CD8-positive, alpha-beta memory T cell (primary cell): ENCODE measurements at places on chromosomes 3 and 15.

GRCh38 chr15:76059320-76060117, at the start of gene TMEM266:
TMEM266 (plus strand) TSS chr15:76059985; CDS start chr15:76134264, 74,279 bp downstream.
- no peak for DNase-seq

DNA sequence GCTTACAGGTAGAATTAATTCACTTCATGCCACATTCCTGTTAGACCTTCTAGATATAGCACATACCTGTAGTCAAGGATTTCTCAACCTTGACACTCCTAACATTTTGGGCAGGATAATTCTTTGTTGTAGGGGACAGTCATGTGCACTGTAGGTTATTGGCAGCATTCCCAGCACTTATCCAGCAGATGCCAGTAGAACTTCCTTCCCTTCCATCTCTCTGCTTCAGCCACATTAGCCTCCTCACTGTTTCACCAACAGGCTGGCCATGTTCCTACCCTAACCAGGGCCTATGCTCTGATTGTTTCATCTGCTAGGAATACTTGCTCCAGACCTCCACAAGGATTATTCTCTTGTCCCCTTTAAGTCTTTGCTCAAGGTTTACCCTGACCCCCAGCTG, 68.0 kb upstream of the STAC start:
- no peak for DNase-seq

GRCh38 chr3:171462224-171462623, 2.0 kb upstream of the TNIK start:
- DNase-seq: no peak

GRCh38 chr15:25683911-25684310, 179.2 kb downstream of the ATP10A start:
- DNase-seq: no peak

- no peak for DNase-seq
Observed at GRCh38 chr3:72143322-72143721, 358.4 kb upstream of the PROK2 start.

DNA sequence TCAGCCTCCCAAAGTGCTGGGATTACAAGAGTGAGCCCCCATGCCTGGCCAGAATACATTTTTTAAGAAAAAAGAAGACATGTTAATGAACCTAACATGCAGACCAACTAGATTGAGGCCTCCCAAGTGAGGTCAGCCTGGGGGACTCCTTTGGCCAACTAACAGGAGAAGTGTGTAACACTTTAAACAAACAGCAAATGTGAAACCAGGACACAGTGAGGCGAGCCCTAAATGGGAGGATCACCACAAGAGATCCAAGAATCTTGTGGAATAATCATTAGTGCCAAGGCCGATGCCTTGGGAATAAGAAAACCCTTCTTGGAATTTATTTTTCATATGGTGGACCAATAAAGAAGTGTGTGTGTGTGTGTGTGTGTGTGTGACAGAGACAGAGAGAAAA, 73.9 kb downstream of the ATP10A start:
- DNase-seq: no peak

DNA sequence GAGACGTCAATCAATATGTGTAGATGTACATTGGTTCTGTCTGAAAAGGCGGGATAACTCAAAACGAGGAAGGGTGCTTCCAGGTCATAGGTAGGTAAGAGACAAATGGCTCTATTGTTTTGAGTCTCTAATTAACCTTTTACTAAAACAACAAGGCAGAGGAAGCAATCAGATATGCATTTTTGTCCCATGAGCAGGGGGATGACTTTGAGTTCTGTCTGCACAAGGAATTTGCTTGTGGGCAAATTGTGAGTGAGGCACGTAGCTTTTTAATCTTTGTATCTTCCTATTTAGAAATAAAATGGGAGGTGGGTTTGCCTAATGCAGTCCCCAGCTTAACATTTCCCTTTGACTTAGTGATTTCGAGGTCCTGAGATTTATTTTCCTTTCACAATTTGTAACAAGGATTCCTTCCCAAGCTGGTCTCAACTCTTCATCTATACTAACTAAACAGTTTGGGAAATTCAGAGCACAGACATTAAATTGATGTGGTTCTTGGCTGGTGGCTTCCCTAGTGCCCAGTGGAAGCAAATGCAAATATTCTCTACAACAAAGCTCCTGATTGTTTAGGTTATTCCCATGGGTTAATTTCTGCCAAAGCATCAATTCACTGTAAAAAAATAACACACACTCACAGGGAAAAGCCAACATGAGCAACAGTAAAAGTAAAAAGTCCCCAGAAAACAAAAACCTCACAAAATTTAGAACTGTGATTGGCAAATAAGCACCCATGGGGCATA, 738.8 kb upstream of the SGO1 start:
- no peak for DNase-seq

DNA sequence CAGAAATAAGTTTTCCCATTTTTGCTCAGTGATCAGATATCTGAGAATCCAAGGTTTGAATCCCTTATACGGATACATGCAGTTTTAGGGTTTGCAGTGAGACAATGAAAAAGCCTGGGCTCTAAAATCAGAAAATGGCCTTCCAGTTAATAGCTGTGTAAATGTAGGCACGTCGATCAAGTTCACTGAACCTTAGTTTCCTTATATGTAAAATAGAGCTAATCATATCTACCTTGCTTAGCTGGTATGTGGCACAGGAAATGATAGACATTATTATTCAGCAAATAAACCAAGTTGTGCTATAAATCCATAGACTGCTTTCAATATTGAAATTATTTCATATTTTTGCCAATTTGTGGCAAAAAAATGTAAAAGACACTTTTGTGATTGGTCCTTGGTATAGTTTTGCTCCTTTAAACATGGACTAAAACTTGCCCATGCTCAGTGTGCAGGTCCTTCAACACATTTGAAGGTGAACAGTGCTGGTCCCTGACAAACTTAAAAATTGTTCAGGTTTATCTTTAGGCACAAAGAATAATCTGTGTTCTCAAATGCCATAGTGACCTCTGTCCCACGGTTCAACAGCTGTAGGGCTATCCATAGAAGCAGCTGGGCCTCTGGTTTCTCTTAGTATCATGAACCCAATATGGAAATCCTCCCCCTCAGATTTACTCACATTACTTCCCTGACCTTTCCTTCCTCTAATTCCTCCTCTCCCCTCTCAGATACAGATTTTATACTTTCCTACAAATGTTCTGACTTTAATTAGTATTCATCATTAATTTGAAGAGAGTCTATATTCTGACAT, 51.0 kb downstream of the CCDC54 start:
- no peak for DNase-seq

GRCh38 chr3:74167926-74168325, 446.5 kb downstream of the CNTN3 start:
- no peak for DNase-seq

GRCh38 chr3:171122861-171123260, 96.3 kb upstream of the SLC2A2 start:
- DNase-seq: no peak

GRCh38 chr15:63764124-63764803, 69.5 kb downstream of the HERC1 start:
- DNase-seq: no peak

- DNase-seq: no peak
Observed at GRCh38 chr15:69225355-69226022, 65.1 kb downstream of the GLCE start.

- DNase-seq: no peak
Observed at GRCh38 chr3:121562148-121562547, 5.6 kb upstream of the ARGFX start.

DNA sequence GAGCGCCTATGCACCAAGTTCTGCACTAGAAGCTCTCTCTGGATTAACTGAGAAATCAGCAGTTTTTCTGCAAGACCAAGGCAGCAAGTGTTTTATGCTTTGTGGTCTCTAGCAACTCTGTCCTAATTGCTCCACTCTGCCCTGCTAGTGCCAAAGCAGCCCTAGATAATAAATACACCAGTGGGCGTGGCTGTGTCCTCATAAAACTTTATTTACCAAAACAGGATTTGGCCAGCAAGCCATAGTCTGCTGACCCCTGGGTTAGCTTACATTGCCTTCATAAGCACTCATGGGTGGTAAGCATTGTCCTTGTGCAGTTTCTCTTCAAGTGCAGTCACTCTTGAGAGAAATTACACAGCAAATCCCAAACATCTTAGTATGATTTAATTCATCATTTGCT, 30.7 kb upstream of the SLC24A5 start:
- no peak for DNase-seq

DNA sequence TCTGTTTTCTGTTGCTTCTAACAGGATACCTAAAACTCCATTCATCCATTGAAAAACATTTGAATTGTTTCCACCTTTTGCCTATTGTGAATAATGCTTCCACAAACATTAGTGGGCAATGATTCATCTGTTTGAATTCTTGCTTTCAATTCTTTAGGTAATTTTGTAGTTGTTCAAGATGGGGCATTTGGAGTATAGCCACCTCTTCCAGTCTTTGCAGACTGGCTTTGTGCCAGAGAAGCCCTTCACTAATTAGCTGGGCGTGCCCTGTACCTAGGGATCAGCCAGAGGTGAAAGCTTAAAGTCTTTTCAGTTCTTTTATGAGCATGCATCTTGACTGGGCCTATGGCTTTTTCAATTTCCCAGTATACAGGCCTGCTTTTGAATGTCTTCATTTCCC, 10.9 kb downstream of the RTP1 start:
- DNase-seq: no peak

GRCh38 chr15:94924057-94924456, 692.7 kb downstream of the MCTP2 start:
- no peak for DNase-seq

GRCh38 chr3:23747841-23748240, 57.9 kb upstream of the UBE2E1 start:
- DNase-seq: no peak

DNA sequence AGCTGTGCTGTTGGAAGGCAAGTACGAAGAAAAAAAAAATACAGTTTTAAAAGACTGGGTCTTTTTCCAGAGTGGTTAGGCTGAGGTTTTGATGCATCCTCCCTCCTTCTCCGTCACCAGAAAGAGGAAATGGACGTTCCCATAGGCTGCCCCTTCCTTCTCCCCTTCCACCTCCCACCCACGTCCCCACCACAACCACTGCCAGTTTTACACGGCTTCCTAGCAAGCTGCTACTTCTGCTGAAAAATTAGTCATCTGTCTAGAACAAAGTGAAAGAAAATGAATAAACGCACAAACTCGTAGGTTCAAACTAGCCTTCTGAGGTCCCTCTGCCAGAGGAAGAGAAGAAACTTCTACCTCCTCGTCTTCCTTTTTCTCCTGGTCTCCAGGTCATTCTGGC, 71.6 kb upstream of the RPL35A start:
- DNase-seq: no peak

- DNase-seq: no peak
Observed at GRCh38 chr15:56327721-56328502, 37.3 kb upstream of the TEX9 start.

GRCh38 chr3:13480340-13481318, 523 bp downstream of the HDAC11 start:
- no peak for DNase-seq

GRCh38 chr15:44727485-44728231, 8.7 kb upstream of the TRIM69 start:
- no peak for DNase-seq

DNA sequence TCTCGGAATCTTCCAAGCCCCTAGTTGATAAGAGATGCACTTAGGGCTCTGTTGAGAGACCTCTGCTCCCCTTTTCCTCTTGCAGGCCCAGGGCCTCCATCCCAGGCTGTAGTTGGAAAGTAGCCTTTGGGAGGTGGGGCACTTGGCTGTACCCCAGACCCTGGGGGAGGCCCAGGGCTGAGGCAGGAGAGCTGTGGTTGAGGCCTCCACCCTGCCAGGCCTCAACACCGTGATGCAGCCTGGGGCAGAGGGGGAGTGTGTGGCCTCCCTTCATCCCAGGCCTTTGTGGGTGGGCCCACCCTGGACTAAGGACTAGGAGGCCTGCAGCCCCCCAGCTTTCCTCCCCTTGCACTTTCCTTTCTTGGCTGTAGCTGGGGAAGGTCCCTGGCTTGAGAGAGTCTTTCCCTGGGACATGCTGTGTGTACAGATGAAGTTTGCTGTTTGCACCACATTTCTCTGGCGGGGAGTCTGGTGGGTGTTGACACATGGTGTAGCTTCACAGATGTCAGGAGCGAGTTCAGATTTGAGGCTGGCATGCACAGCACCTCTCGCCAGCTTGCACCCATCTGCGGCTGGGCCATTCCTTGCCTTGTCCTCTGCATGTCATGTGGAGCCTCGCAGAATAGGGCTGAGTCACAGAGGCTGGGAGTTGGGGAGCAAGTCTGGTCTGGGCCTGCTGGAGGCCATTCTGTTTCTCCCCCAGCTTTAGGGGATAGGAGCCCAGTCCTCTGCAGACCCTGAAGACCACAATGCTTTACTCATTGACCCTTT, 13.7 kb downstream of the PLEKHO2 start:
- no peak for DNase-seq

GRCh38 chr3:66073464-66074141, 34.9 kb upstream of the MAGI1 start:
- no peak for DNase-seq

GRCh38 chr3:118101891-118102290, 932.8 kb downstream of the IGSF11 start:
- DNase-seq: no peak

- no peak for DNase-seq
Observed at GRCh38 chr15:59313641-59314332, 58.9 kb downstream of the MYO1E start.

GRCh38 chr3:9615003-9615628, 34.2 kb upstream of the MTMR14 start:
- DNase-seq: no peak

DNA sequence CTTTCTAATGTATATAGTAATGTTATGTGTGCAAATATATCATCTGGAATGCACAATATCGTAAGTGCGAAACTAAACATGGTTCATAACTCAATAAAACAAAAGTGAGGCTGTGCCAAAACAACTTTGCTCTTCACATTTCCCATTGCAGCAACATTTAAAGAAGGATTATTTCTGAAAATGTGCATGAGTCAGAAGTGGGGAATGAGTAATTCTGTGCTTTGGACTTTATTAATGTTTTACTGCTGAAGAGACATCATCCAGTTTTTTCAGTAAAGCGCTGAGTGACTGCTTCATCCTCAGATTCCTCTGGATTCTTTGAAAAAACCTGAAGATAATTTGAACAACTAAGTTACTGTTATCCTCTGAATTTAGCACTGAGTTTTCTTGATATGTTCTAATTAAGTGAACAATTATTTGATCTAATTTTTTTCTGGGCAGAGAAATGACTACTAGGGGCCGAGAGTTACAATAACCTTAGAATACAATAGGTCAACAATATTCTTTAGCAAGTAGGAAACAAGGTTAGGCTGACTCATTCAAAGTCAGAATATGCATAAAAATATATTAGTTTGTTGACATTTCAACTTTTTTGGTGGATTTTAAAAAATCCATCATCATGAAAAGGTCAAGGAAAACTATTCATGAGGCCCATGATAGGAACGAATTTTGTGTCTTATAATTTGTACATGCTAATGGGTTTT, 20.0 kb upstream of the PLCL2 start:
- no peak for DNase-seq

- no peak for DNase-seq
Observed at GRCh38 chr3:184740509-184741258, 28.8 kb upstream of the MAGEF1 start.

DNA sequence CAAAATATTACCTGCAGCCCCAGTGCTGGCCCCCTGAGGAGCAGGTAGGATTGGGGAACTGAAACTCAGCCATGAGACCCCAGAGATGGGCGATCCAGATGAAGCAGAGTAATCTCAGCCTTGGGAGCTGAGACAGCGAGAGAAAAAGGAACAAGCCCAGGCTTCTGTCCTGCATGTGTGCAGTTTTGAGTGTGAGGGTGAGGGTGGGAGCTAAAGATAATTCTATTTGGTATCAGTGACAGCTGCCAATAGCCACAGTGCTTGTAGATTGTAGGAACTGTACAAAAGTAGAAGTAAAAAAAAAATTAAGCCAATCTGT, 5.9 kb downstream of the ATP8B4 start:
- DNase-seq: no peak

- no peak for DNase-seq
Observed at GRCh38 chr3:64164349-64164748, 60.9 kb downstream of the PRICKLE2 start.
